ENCODE measurements at places on chromosomes 2 and 18.

DNA sequence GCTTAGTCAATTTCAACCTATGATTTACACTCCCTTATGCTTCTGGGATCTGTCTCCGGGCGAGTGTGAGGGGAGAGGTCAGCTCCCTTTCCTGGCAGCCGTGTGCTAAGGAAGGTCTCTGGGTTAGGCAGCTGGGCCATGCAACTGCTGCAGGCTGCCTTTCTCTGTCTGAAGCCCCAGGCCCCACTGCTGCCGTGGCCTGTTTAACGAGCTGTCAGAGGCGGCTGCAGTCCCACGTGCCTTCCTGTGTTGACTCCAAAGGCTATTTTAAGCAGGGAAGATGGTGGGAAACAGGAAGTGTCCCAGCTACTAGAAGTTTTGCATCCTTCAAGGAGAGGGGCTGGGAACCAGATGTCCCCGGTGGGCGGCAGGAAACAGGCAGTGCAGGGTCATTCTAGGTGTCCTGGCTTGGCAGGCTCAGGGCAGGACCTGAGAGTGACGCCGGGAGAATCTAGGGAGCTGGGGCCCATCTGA, 186.4 kb downstream of the TNS1 start:
- DNase-seq: no peak

DNA sequence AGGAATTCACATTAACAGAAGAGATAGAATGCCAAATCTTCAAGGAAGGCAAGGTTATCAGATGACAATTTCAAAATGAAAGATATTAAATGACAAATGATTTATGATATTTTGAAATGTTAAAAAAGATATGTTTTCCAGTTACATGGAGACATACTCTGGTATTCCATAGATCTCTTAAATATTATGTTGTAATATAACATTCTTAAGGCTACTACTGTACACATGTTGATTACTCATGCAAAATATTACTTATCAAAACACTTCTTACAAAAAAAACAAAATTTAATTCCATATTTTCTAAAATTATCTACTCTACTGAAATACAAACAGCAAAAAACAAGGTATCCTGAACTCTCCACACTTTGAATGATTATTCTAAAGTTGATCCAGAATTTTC, 22.9 kb downstream of the RTTN start:
- no peak for DNase-seq

- no peak for DNase-seq
Measured at GRCh38 chr18:61992923-61993322, 100.1 kb upstream of the RNF152 start.

DNA sequence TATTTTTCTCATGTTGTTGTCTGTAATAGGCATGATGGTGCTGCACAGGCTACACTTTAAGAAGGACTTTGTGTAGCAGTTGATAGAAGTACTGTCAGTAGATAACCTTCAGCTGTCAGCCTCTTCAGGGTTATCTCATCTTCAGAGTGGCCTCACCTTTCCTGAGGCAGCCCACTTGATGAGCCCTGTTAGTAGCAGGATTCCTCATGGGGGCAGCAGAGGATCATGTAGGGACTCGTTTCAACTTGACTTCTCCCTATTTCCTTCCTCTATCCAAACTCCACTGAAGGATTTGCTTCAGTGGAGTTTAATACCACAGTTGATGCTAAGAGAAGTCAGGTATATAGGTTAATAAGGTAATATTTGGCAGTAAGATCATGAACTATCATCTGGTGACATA, 530.3 kb upstream of the FSIP2 start:
- peak; percentile 56 for DNase-seq

DNA sequence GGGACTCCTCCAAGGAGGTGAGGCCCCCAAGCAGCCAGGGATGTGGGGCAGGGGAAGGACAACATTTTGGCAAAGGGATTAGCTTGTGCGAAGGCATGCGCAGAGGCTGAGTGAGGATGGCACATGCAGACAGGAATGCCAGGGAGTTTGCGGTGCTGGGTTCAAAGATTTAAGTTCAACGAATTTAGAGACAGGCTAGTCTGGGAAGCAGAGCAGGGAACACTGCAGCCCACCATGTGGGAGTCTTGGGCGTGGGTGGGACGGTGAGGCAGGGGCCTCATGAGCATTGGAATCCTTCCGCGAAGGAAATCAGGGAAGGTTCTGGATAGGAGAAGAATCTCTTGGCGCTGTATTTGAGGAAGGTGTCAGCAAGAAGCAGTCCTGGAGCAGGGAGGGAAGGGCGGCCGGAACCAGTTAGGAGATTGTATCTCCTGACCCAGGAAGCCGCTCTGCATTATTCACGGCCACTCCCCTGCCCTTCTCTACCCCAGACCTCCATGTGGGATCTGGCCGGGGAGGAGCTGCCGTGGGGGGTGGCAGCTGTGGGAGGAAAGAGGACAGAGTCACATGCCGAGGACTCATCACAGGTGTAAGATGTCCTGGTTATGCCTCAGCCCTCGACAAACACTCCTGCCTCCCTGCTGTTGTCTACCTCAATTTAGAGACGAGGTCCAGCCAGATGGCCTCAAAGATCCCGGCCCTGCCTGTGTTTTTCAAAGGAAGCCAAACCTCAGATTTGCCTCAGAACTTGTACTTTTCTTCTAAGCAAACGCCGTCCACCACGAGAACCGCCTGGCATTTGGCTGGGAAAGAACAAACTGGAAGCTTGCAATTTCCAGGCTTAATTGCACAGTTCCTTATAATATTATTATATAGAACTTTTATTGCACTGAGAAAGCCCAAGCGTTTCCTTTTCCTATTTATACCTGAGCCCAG, 123.7 kb upstream of the SMAD2 start:
- no peak for DNase-seq

DNA sequence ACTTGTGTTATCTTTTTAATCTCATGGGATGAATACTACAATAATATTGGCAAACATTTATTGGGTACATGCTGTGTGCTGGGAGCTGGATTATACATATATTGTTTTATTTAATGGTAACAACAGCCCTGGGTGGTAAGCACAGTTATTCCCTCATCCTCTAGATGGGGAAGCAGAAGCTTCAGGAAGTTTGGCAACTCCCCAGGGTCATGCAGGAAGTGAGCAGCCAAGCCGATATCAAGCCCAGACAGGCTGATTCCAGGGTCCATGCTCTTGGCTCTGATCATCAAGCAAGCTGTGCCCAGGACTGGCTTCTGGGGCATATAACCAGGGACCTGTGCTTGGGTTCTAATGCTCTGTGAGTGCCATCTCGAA, 155.8 kb downstream of the ZNF516 start:
- DNase-seq: no peak

DNA sequence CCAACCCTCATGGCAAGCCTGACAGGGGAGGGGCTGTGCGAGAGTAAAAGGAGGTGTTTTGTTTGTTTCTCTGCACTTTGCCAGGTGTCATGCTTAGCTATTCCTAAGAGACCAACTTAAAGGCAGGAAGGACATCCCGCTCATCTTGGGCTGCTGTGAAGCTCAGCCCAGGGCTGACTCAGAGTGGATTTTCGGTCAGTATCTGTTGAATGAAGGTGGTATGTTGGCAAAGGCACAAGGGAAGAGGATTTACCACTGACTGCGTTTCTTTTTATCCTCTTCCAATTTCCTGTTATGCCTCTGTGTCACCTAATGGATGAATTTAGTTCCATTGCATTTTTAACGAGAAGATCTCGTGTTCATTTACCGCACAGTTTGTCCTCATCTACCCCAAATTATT, 18.9 kb downstream of the TRPM8 start:
- DNase-seq: no peak

GRCh38 chr2:239720361-239721360, 304.5 kb downstream of the NDUFA10 start:
- no peak for DNase-seq

- no peak for DNase-seq
Measured at GRCh38 chr2:51579412-51579811, 547.5 kb upstream of the NRXN1 start.

DNA sequence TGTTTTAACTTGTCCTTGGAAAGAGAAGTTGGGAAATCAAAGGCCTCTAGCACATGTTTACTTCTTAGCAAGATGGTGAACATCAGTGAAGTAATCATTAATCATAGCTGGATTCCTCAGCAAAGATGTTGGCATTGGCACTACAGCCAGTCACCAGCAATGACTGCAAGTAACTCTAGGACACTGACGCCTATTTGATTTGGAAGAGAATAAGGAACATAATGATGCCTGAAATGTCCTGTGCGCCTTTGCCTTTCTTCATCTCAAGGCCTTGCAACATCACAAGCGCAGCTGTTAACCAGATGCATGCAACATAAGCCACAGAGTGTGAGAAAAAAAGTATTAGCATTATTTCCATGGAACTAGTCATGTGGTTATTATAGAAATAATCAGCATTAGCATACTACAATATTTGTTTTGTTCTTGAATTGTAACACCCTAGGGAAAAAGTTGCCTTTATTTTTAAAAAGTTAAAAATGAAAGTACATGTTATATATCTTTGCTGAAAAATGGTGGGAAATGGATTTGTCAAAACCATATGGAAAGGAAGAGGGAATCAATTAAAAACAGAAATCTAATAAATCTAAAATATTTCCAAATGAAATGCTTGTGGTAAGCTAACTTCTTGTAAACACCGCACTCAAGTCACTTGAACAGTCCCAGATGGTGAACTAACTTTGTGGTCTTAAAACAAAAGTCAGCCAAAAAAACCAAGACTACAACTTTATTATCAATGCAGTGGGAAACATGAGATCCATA, 55.6 kb downstream of the THADA start:
- DNase-seq: no peak

GRCh38 chr18:34744569-34744968, 34.5 kb downstream of the DTNA start:
- no peak for DNase-seq

DNA sequence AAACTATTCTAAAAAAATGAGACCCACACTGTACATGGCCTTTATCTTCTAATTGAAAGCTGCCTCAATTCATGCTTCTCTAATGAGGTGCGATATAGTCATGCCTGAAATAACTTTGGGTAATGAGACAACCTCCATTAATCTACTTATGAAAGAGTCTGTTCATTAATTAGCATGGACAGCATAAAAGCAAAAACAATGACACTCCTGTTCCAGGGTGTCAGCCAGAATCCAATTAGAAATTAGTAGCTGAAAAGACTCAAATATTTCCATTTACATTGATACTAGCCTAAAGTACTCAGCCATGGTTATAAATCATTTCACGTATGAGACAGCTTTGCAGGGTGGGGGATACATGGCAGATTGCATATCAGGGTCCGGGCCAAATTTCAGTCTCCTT, 288.7 kb downstream of the AKAIN1 start:
- DNase-seq: peak; percentile 58

DNA sequence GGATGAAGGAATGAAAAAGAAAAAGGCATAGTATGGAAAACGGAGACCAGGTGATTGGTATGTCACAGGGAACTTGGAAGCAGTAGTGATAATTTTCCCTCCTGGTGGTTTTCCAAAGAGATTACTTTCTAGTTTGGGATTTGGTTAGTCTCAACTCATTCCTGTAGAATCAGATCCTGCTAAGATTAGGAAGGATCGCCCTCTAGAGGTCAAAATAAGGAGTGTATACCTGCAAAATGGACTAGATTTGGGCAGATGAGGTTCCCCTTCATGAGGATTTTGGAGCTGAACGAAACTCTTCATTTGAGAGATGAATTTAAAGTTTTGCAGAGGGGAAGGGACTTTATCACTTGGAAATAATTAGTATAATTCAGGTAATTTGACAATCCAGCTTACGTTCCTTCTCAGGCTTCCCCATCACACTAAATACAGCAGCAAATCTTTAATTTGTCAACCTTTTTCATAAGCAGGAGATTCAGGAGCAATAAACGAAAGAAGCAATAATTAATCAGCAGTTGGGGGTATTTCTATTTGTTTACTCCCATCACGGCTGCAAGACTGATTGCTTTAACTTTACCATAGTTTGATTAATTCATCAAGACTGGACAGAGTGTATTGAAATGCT, 65.2 kb downstream of the CCDC195 start:
- peak; percentile 65 for DNase-seq

GRCh38 chr2:74856004-74856578, 22.2 kb downstream of the HK2 start:
- no peak for DNase-seq

GRCh38 chr18:55095584-55095983, 136.3 kb upstream of the CCDC68 start:
- no peak for DNase-seq

Data from NCI-H446 (cell line).